ENCODE measurements at places on chromosomes 3 and 15.

DNA sequence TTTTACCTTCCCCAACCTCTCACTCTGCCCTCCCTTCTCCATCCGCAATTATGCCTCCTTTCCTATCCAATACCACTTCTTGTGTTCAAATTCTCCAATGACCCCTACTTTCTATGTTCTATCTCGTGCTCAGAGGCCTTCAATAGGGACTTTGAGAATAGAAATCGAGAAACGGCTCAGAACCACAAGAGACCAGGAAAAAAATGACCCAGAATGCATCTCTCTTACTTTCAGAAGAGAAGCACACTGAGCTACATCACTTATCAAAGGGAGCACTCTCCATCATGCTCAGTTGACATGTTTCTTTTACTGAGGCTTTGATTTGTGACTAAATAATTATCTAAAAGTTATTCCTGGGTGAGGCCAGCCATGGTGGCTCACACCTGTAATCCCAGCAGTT, 162.4 kb upstream of the PRICKLE2 start:
- no peak for DNase-seq

DNA sequence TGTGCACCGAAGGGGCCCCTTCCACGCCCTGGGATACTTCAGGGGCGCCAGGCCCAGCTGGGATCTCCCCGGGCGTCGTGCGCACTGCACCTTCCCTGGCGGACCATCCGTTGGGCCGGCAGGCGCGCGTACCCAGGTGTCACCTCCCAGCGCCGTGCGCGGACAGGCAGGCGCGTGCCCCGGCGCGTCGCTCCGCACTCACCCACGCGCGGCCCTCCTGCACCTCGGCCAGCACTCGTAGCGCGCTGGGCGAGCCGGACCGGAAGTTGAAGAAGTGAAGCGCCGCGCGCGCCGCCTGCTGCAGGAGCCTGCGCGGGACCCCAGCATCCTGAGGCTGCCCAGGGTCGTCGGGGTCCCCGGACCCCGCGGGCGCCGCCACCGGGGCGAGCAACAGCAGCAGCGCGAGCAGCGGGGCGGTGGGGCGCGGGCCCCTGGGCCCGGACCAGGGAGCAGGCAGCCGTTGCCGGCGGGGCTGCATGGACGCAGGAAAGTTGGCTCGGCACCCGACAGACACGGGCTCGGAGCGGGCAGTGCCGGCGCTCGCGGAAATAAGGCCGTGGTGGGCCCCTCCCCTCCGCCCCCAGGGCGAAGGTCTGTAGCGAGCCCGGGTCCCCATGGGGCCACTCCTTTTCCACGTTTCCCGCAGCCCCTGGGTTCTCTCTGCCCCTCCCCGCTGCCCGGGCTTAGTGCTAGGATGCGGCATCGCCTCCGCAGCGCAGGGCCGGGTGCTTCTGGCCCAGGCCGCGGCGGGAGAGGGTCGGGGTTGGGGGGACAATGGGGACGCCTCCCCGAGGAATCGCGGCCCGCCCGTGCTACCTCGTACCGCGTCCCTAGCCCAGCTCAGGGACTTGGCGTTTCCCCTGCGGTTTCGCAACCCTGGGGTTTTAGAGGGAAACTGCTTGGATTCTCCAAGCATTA, at the start of gene RARRES1:
RARRES1 (minus strand) TSS at position 520 of the 918 bp plus-strand sequence; CDS start at position 478, 42 bp downstream.
- DNase-seq, result peak; percentile 53

DNA sequence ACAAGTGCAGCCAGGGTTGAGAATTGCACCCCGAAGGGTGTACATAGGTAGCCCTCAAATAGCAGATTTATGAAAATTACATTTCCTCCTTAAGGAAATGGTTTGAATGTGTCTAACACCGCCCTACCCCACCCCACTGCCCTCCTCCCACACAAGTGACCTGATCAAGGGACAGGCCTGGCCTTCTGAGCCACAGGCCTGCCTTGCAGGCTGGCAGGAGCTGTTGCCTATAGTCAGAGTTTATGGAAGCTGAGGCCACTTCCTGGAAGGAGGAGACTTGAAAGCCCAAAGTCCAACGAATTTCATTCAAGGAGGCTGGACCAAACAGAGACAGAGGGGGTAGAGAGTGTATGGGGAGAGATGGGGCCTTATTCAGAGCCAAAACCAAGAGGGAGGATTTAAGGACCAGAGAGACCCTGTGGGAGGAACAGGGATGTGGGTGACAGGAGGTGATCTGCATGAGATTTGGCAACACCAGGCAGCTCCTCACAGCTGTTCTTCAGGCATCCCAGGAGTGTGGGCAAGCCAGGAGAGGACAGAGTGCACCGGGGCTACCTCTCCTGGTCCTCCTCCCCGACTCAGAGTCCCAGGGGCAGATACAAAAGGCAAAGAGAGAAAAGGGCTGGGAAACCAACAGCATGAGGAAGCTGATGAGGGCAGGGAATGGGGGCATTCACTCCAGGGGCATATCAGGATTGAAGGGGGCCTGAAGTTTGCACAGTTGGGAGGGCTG, 100.4 kb upstream of the HES1 start:
- DNase-seq, result no peak

DNA sequence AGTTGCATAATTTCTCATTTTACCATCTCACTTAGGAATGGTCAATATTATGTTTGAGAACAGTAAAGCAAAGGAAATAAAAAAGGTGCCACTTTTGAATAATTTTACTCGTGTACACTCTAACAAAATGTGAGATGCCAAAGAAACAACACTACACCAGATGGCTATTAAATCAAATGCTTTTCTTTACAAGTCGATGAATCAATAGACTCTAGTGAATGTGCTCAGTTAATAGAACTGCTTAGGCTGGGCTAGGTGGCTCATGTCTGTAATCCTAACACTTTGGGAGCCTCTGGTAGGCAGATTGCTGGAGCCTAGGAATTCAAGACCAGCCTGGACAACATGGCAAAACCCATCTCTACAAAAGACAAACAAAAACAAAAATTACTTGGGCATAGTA, 87.9 kb downstream of the ZNF609 start:
- DNase-seq, result no peak

DNA sequence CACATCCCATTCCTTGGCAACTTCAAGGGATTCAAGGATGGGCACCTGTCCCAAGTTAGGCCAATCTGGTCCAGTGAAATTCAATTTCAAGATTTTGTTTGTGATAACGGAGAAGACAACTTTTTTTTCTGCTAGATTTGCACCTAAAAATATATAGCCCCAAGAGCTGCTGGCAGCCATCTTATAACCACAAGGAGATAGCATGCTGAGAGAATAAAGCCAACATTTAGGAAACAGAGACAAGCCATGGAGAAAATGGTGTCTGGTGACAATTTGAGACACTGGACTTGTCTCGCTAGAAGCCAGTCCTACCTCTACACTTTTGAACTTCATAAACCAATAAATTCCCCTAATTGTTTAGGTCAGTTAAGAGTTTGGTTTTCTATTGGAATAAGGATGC, 5.4 kb downstream of the PARL start:
- DNase-seq, result no peak
